NCI-H1930 (cell line): ENCODE measurements at places on chromosomes 3 and 15.

- no peak for DNase-seq
These were observed 6.3 kb upstream of the CACNA2D2 start for GRCh38 chr3:50509715-50510114.

- DNase-seq = no peak
These were observed 70.6 kb upstream of the SLC6A11 start for GRCh38 chr3:10745392-10745791.

DNA sequence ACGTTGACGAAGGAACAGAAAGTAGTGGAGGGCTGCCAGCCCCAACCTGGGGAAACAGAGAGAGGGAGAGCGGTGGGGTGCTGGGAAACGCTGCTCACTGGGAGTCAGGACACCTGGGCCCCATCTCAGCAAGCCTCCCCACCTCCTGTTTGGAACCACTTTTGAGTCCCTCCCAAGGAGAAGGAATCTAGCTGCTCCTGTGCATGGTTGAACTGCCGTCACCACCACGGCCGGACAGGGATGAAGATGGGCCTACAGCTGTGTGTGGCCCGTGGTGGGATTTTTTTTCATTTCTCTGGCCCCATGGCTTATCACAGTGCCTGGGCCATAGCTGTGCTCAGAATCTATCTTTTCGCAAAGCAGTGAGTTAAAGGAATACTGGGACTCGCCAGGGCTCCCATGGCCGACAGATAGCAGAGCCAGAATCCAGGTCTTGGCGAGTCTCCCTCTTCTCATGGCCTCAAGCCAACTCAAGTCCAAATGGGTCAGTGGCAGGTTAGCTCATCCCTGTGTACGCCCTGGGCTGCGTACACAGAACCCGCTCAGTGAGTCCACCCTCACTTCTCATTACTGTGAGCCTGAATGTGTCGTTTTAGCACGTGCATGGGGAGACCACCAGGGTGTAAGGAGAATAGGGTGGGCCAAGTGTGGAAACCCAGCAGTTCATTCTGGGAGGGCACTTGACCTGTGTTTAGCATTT is 271.2 kb downstream of the FAM43A start:
- DNase-seq = no peak

DNA sequence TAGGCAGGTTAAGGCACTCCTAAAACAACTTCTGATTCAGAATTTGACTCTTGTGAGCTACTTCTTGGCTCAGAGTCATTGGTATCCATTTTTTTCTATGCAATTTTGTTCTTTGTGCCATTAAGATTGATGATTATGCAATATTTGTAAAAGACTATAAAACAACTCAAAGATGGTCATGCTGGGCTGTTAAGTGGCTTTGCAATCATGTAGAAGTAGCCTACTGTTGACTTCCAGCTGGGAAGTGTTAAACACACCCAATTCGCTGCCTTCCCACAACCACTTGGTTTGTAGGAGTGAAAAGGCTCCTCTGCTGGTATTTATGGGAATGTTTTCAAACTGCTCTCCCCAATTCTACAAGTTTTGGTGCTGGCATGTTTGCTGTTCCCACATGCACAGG is 74.7 kb upstream of the COL6A6 start:
- DNase-seq = no peak

- DNase-seq = no peak
These were observed 3.7 kb downstream of the TRAK1 start for GRCh38 chr3:42094691-42095391.

DNA sequence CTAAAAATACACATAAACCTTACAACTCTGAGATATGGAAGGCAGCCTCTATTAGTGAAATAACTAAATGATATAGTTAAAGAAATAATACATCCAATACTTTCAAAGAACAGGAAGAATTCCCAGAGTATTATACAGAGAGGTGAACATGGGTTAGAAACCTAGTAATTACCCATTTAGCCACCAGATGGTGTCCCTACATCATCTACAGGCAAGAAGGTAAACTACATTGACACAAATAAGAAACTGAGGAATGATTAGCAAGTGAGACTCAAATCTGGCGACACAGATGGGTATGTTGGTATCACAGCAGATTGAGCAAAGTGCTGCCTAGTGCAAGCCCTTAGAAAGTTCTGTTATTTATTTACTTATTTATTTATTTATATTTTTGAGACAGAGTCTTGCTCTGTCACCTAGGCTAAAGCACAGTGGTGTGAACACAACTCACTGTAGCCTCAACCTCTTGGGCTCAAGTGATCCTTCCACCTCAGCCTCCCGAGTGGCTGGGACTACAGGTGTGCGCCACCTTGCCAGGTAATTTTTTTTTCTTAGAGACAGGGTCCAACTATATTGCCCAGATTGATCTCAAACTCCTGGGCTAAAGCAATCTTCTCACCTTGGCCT is 28.2 kb downstream of the NEK4 start:
- no peak for DNase-seq

- DNase-seq = no peak
These were observed 114.1 kb downstream of the SUCLG2 start for GRCh38 chr3:67540198-67540894.

GRCh38 chr15:75197062-75197630 is 4.5 kb upstream of the C15orf39 start:
- DNase-seq = no peak
